Stimulated activated effector memory CD8-positive, alpha-beta T cell treated with anti-CD3 and anti-CD28 coated beads, Interleukin-12 subunit alpha, Interleukin-12 subunit beta, amount 100 ng/mL, for 72 hours (primary cell): ENCODE measurements at places on chromosomes 2 and 18.

- DNase-seq: no peak
Observed at GRCh38 chr2:208222351-208222750, 32.5 kb downstream of the IDH1 start.

DNA sequence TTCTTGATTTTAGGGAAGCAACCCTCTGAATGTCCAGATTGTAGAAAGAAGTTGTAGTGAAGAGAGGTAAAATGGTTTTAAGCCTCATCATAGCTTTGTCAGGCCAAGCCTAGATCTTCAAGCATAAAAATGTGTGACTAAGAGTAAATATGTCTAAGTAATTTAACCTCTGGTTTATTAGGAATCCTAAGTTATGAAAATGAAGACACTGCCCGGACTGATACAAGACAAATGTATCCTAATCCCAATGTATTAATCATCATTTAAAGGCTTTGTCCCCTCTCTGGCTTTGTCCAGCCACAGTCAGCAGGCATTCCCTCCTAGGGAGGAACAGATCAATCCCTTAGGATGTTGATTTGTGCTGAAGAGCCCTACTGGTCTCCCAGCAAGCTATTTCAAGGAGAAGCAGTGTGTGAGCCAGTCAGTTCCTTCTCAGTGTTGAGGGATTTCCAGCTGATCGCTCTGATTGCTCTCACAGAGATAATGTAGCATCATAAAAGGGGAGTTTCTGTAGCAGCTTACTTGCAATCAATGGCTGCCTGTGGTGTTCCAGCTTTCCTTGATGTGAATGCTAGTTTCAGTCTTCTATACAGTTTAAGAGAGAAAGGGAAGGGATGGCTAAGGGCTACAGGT, 796.1 kb downstream of the EPHA4 start:
- no peak for DNase-seq

DNA sequence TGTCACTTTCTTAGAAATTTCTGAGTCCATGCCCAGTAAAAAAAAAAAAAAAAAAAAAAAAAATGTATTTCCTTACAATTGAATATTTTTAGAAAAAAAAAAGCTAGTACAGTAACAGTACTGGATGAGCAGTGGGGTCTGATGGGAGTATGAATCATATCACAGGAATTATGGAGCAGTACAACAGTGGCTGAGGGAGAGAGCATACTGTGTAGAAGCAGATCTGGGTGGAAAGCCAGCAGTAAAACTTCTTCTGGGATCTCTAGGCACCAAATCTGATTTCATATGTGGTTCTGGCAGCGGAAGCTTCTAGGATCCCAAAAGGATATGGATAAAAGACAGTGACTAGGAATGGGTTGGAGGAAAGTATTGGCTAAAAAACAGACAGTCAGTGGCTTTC, 414.9 kb upstream of the FSHR start:
- DNase-seq: no peak

DNA sequence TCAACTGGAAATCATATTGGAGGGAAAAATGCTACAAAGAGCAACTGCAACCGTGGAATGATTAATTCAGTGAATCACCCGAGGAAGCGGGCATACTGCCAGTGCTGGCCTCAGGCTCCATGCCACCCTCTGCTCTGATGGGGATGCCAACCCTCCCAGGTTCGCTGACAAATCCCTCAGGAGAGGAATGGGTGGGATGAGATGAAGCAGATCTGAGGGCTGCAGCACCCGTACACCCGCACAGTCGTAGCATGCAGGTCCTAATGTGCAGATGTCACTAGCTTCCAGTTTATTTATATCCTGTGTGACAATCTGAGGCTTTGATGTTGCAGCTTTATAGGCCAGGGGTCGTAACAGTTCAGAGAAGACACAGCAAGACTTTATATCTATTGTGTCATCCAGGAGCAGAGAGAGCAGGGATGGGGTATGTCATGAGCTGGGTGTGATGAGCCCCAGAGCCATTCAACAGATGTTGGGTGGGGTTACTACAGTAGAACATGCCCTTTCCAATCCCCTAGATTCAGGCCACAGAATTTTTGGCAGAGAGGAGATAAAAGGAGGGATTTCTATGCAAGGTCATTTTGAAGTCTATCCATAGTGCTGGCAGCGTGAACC, 44.6 kb downstream of the DPP4 start:
- DNase-seq: no peak

DNA sequence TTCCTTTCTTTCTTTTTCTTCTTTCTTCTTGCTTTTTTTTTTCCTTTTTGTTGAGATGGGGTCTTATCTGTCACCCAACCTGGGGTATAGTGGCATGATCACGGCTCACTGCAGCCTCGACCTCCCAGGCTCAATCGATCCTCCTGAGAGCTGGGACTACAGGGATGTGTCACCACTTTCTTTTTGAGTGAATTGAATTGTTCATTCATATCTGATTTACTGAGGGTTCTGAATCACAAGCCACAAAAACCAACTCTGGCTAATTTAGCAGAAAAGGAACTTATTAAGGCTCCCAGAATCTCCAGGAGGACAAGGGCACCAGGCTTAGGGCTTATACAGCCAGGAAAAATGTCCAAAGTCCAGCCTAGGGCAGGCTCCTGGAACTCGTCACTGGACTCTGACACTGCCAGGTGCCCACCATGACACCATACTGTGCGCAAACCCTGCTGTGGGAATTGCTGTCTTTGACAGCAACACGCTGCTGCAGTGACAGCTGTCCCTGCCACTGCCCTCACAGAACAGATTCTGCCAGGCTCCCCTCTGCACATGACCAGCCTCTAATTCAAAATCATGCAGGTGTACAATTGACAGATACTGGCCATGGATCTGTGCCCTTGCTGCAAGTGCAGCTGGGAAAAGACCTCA, 42.9 kb upstream of the EML6 start:
- DNase-seq: peak; percentile 36

GRCh38 chr2:161265874-161266273, 42.4 kb upstream of the PSMD14 start:
- no peak for DNase-seq

DNA sequence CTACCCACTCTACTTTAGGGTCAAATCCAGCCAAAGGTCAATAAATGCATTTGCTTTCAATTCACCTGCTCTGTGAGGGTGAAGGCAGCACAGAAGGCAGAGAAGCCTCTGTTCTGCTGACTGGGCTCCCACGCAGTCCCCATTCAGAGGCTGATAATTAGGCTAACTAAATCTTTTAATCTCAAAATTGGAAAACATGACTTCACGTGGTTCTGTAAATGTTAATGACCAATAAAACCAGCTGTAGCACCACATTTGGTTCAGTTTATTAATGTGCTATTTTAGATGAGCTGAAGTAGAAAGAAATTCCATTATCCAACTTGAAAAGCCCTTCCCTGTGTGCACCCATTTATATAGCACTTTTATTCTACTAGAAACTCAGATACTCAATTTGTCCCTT, 310.6 kb downstream of the C1D start:
- DNase-seq: no peak

DNA sequence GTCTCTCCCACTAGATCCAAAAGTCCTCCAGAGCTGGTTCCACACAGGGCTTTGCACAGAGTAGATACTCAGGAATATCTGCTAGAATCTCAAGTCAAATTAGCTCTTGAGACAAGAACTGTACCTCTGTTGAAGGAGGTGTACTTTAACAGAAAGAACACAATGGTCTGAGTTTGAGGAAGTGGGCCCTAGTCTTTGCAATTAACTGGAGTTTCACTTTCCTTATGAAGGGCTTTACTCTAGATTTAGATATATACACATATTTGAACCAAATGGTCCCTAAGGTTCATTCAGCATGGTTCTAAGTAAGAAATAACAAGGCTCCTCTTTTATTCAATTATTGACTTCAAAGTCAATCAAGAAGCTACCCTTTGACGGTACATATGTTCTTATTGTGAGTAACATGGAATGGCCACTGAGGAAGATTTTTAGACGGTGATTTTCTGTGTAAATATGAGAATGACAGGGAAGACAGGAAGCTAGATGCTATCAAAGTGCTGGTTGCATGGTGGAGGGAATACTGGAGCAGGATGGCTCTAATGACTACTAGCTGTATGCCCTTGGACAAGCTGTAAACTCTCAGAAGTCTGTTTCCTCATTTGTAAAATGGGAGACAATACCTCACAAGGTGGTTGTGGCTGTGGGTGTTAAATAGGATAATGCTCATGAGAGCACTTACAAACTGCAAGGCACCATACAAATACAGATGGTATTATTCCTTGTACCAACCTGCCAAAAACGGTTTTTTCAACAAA, 73.5 kb upstream of the SERTAD2 start:
- no peak for DNase-seq

DNA sequence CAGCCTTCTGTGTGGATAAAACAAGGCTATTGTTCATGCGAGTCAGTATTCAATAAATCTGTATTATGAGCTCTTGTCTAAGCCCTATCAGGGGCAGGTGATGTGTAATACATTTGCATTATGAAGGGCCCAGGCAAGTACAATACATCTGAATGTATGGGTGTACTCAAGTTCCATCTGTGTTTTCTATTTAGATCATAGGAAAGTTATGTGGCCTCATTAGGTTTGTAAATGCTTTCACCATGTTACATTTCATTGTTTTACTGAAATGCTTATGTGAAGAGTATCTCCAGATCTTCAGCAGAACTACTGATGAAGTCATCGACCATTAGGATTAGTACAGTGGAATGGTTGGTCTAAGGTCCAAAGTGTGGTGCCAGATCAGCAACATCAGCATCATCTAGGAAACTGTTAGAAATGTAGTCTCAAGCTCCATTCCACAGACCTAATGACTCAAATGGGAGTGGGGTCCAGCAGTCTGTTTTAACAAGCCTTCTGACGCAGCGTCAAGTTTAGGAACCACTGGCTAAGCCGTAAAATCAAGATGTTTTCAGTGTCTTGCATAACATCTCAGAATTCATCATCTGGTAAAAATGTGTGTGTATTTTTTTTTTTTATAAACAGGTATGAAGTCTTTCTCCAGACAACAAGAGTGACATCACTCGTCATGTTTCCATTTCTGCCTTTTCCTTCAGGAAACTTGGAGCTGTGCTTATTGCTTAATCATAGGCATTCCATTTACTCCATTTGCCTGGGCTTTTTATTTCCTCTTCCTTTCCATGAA, 80.5 kb downstream of the LYPD6 start:
- DNase-seq: no peak

DNA sequence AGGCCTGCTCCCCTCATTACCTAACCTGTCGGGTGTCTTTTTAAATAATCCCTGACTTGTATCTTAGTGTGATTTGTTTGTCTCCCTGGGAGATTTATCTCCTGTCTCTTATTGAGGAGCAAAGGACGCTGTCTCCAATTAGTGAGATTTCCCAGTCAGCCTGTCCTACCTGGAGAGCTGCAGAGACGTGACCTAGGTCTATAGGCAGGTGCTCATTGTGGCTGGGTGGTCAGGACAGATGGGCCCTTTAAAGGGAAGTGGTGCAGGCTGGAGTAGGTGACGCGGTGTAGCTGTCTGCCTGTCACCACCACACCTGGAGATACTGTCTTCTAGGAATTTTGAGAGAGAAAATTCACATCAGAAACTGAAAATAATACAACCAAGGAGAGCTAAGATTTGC, 28.0 kb downstream of the PLB1 start:
- DNase-seq: no peak

DNA sequence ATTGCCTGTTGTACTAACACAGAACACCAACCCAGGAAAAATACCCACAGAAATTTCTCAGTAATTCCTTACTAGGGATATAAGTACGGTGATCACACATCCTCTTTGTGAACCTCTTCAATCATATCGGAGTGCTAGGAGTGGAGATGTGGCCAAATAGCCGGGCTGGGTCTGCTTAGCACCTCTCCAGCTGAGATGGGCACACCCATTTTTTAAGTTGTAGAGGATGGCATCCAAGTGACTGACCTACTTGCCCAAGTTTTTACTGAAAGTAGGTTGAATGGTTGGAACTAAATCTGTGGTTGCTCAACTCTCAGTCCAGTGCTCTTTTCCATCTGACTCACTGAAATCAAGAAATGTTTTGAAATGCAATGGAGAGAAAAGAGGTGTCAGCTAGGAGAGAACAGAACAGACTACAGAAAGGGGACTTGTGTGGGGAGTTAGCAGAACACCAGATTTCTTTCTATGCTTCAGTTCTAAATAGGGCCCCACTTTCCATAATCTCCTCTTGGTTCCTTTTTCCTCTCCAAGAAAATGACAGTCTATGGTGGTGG, 68.7 kb upstream of the FSHR start:
- no peak for DNase-seq

DNA sequence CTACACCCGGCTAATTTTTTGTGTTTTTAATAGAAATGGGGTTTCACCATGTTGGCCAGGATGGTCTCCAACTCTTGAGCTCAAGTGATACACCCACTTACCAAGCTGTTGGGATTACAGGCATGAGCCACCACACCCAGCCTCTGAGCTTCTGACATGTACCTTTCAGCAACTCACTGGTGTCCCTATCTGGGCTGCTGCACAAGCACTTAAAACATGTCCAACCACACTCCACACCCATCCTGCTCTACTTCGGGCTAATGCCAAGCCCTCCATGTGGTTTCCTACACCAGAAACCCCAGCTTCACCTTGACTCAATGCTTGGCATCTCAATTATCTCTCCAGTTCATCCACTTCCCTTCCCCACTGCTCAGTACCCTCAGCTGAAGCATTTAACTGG, 22.4 kb upstream of the ARMC9 start:
- DNase-seq: no peak

- no peak for DNase-seq
Observed at GRCh38 chr2:10439185-10439879, 8.8 kb downstream of the ODC1 start.

- DNase-seq: no peak
Observed at GRCh38 chr18:45202061-45202460, 413.2 kb upstream of the SLC14A2 start.

- DNase-seq: no peak
Observed at GRCh38 chr2:142873831-142874287, 3.6 kb upstream of the KYNU start.

DNA sequence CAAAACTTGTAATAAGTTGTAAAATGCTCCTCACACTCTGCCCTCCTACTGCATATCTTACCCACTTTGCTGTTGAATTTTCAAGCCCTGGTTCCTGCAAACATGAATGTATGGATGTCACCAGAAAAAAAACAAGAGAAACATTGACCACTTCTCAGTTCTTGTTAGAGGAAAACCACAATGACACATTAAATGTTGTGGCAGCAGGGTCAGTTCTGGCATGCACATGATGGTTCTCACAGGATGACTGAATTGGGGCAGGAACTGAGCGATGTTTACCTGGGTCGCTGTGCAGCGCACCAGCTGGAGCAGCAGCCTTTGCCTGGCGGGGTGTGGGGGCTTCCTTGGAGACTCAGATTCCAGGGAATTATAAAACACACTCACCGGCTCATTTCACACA, 14.0 kb upstream of the PRKCE start:
- DNase-seq: no peak

DNA sequence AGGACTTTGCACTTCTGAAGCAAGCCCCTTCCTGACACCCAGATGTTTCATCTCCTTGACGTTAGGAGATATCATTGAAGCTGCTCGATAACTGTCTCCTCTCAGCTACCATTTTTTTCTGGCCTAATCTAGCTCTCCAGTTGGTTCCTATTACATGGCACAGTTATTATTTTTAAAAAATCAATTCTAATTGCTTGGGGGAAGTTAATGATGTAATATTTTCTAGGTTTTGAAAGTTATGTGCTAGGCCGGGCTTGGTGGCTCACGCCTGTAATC, 22.5 kb upstream of the RAB31 start:
- DNase-seq: no peak
